ENCODE measurements at places on chromosomes 16 and 17.

GRCh38 chr16:529012-529575, 1.6 kb downstream of the CAPN15 start:
- H3K4me1 ChIP-seq, result peaks cover 35% of the 10 kb centered on the region
- no peak for DNase-seq
- peak overlapping the region; percentile 73 for H3K27ac ChIP-seq
- H3K27me3 ChIP-seq, result no peaks in the 10 kb centered on the region
- H3K4me3 ChIP-seq, result peak overlapping the region; percentile 87

GRCh38 chr17:83079766-83080578, 563 bp downstream of the METRNL start:
- H3K4me1 ChIP-seq, result peaks cover 41% of the 10 kb centered on the region
- no peak for DNase-seq
- H3K27ac ChIP-seq, result no peak overlapping the region
- H3K4me3 ChIP-seq, result no peak overlapping the region
- no peaks in the 10 kb centered on the region for H3K36me3 ChIP-seq

GRCh38 chr16:75590920-75591843, 25.0 kb downstream of the GABARAPL2 start:
- H3K4me1 ChIP-seq, result no peaks in the 10 kb centered on the region
- no peak for DNase-seq
- no peaks in the 10 kb centered on the region for H3K36me3 ChIP-seq
- H3K27ac ChIP-seq, result peak overlapping the region; percentile 31
- H3K4me3 ChIP-seq, result no peak overlapping the region

DNA sequence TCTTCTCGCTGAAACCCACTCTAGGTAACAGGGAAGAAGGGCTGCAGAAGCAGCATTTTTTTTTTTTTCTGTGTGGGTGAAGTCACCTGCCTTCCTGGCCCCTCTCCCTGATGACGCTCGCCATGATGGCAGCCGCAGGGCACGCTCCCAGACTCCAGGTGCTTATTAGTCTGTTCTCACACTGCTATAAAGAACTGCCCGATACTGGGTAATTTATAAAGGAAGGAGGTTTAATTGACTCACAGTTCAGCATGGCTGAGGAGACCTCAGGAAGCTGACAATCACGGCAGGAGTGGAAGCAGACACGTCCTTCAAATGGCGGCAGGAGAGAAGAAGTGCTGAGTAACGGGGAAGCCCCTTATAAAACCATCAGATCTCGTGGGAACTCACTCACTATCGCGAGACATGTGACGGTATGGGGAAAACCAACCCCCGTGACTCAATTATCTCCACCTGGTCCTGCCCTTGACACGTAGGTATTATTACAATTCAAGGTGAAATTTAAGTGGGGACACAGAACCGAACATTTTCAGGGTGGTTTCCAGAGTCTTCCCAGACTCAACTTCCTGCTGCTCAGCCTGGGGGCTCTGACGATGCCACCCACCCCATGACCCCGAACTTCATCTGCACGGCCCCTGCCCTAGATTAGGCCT, 34.9 kb upstream of the NLRP1 start:
- H3K4me3 ChIP-seq, result no peak overlapping the region
- H3K27ac ChIP-seq, result peak overlapping the region; percentile 57
- H3K27me3 ChIP-seq, result no peaks in the 10 kb centered on the region
- H3K36me3 ChIP-seq, result no peaks in the 10 kb centered on the region
- no peaks in the 10 kb centered on the region for H3K4me1 ChIP-seq

DNA sequence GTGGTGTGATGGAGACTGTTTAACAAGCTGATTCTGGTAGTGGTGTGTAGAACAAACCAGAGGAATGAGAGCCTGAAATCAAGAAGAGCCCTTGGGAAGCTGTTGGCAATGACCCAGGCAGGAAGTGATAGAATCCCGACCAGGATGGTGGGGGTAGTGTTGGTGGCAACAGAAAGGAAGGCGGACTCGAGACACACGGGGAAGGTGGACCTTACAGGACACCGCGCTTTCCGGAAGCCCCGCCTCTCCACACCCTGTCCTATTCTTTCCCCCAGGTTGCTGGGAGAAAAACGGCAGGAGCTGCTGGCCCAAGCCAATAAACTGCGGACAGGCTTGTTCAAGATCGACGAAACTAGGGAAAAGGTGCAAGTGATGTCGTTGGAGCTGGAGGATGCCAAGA, 30.0 kb upstream of the KDM6B start:
- no peak for DNase-seq
- no peaks in the 10 kb centered on the region for H3K4me1 ChIP-seq
- H3K27ac ChIP-seq, result no peak overlapping the region
- H3K27me3 ChIP-seq, result no peaks in the 10 kb centered on the region

GRCh38 chr16:70430667-70431536, 8.0 kb downstream of the ST3GAL2 start:
- peak overlapping the region; percentile 86 for H3K27ac ChIP-seq
- H3K27me3 ChIP-seq, result no peaks in the 10 kb centered on the region
- peaks cover 52% of the 10 kb centered on the region for H3K4me1 ChIP-seq
- H3K4me3 ChIP-seq, result peak overlapping the region; percentile 44
- peaks cover 3% of the 10 kb centered on the region for H3K36me3 ChIP-seq

DNA sequence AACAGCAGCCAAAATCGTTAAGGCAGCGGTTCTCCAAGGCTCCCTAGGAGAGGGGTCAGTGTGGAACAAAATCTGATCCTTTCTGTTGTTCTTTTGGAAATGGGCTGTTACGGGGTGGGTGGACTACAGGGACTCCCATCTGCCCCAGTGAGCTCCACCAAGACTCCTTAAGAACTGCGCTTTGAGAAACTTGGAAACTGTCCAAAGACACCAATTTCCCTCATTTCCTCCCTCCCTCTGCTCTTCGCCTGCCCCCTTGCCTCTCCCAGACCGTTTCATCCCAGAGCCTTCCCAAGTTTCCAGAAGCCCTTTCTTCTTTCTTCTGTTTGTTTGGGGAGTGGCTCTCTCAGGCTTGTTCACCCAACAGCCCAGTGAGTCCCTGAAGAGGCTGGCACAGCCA, 205.4 kb downstream of the COPRS start:
- H3K4me1 ChIP-seq, result no peaks in the 10 kb centered on the region
- no peak overlapping the region for H3K4me3 ChIP-seq
- H3K27me3 ChIP-seq, result no peaks in the 10 kb centered on the region

GRCh38 chr17:75081611-75082540, 5.9 kb upstream of the SLC16A5 start:
- H3K27me3 ChIP-seq, result no peaks in the 10 kb centered on the region
- H3K4me3 ChIP-seq, result no peak overlapping the region
- no peak overlapping the region for H3K27ac ChIP-seq
- no peaks in the 10 kb centered on the region for H3K36me3 ChIP-seq
- peaks cover 27% of the 10 kb centered on the region for H3K4me1 ChIP-seq
- DNase-seq, result no peak

- H3K27me3 ChIP-seq, result no peaks in the 10 kb centered on the region
- no peaks in the 10 kb centered on the region for H3K4me1 ChIP-seq
- H3K36me3 ChIP-seq, result no peaks in the 10 kb centered on the region
- DNase-seq, result no peak
- H3K27ac ChIP-seq, result no peak overlapping the region
These were observed 200.7 kb downstream of the CA10 start for GRCh38 chr17:51957786-51958185.

- no peak overlapping the region for H3K4me3 ChIP-seq
- DNase-seq, result no peak
These were observed 4.6 kb upstream of the ALDOA start for GRCh38 chr16:30060836-30061554.

GRCh38 chr16:88792078-88792550, 7.1 kb upstream of the PIEZO1 start:
- H3K4me1 ChIP-seq, result peaks cover 54% of the 10 kb centered on the region
- DNase-seq, result no peak
- H3K27me3 ChIP-seq, result no peaks in the 10 kb centered on the region
- no peak overlapping the region for H3K27ac ChIP-seq
- no peaks in the 10 kb centered on the region for H3K36me3 ChIP-seq
- no peak overlapping the region for H3K4me3 ChIP-seq

GRCh38 chr17:46026166-46027047, 27.4 kb downstream of the STH start:
- DNase-seq, result no peak
- no peak overlapping the region for H3K27ac ChIP-seq
- H3K27me3 ChIP-seq, result no peaks in the 10 kb centered on the region
- no peak overlapping the region for H3K4me3 ChIP-seq

- H3K27ac ChIP-seq, result no peak overlapping the region
- no peak for DNase-seq
- H3K4me1 ChIP-seq, result peaks cover 9% of the 10 kb centered on the region
- no peak overlapping the region for H3K4me3 ChIP-seq
- H3K27me3 ChIP-seq, result no peaks in the 10 kb centered on the region
- no peaks in the 10 kb centered on the region for H3K36me3 ChIP-seq
These were observed 55.9 kb upstream of the MGAT5B start for GRCh38 chr17:76812263-76812662.

DNA sequence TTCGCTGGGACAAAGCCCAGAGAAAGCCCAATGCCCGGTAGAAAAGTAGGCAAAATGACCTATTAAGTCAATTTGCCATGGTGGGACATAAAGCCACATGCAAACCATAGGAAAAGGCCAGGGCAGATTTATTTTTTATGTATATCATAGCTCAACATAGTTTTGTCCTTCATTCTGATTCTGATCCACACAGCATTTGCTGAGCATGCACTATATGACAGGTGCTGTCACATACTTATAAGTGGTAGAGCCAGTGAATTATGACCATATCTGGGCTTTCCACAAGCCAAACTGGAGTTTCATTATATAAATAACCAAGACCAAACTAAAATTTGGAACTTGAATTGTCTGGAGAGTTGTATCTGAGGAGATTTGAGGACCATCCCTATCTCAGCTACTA, 74.3 kb downstream of the CA10 start:
- H3K4me3 ChIP-seq, result no peak overlapping the region
- DNase-seq, result no peak
- H3K36me3 ChIP-seq, result no peaks in the 10 kb centered on the region
- H3K4me1 ChIP-seq, result no peaks in the 10 kb centered on the region

DNA sequence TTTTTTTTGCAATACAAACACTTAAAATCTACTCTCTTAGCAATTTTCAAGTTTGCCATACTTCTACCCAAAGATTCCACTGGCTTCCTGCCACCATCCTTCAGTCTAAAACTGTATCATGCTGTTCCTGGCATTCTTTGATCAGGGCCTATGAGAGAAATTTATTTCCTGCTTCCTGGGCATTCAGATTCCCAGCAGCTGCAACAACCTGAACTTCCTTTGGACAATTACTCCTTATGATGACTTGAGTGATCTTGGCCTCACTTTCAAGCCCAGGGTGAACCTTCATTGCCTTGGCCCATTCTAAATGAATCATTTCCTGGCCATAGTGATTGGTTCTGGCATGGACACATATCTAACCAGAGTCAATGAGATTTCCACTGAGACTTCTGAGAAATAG, 18.0 kb upstream of the MON1B start:
- no peak overlapping the region for H3K4me3 ChIP-seq
- H3K27ac ChIP-seq, result no peak overlapping the region
- peaks cover 10% of the 10 kb centered on the region for H3K27me3 ChIP-seq
- no peak for DNase-seq
- H3K36me3 ChIP-seq, result no peaks in the 10 kb centered on the region

GRCh38 chr17:8797621-8798175, 1.5 kb downstream of the MFSD6L start:
- H3K27me3 ChIP-seq, result no peaks in the 10 kb centered on the region
- H3K36me3 ChIP-seq, result no peaks in the 10 kb centered on the region
- no peak for DNase-seq

DNA sequence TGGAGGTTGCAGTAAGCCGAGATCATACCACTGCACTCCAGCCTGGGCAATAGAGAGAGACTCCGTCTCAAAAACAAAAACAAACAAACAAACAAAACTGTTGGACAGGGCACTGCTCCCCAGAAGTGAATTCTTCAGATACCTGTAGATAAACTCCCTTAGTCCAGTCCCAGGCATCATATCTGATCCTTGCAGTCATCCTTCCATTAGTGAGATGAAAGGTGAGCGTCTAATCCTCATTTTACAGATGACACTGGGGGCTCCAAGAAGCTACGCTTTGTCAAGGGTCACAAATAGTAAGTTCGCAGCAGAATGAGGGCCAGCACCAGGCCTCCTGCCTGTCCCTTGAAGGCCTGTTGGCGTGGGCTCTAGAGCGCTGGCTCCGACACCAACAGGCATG, 102.0 kb downstream of the OR1D5 start:
- no peak overlapping the region for H3K27ac ChIP-seq
- H3K4me3 ChIP-seq, result no peak overlapping the region
- no peaks in the 10 kb centered on the region for H3K4me1 ChIP-seq
- no peaks in the 10 kb centered on the region for H3K27me3 ChIP-seq

- no peak overlapping the region for H3K27ac ChIP-seq
- H3K4me3 ChIP-seq, result no peak overlapping the region
- H3K4me1 ChIP-seq, result peaks cover 14% of the 10 kb centered on the region
- no peak for DNase-seq
- H3K27me3 ChIP-seq, result peaks cover 22% of the 10 kb centered on the region
These were observed 2.0 kb downstream of the HAS3 start for GRCh38 chr16:69107316-69107962.

GRCh38 chr17:12911239-12911638, 106.6 kb downstream of the ELAC2 start:
- H3K4me3 ChIP-seq, result no peak overlapping the region
- no peak overlapping the region for H3K27ac ChIP-seq
- H3K27me3 ChIP-seq, result no peaks in the 10 kb centered on the region
- no peaks in the 10 kb centered on the region for H3K36me3 ChIP-seq
